Activated CD4-positive, alpha-beta T cell treated with anti-CD3 and anti-CD28 coated beads for 1 hour (primary cell): ENCODE measurements at places on chromosomes 12 and 14.

DNA sequence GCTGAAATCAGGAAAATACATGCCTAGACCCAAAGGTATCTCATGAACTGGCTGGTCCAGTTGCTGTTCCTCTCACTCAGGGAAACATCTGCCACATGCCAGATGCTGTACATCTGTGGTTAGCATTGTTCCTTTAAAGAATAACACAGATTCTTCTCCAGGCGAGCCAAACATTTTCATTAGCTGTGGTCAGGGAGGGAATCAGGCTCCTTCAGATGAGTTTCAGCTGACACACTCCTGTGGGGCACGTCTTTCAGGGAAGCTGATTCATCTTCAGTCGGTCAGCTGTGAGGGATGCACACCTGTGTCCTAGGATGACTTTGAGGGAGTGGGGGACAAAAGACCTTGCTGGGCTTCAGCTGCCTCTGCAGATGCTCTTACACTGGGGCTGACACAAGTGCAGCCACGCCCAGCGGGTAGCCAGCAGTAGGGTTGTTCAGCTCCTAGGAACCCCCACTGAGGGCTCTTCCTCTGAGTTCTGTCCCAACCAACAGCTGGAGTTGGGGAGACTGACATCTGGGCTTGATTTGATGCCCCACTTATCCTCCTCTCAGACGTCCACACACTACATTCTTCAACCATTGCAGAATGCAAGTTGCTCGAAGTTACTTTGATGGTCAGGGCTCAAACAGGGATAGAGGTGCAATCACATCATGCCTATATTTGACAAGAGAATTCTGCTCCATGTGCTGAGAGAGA, 155.0 kb downstream of the NUAK1 start:
- DNase-seq, result no peak

DNA sequence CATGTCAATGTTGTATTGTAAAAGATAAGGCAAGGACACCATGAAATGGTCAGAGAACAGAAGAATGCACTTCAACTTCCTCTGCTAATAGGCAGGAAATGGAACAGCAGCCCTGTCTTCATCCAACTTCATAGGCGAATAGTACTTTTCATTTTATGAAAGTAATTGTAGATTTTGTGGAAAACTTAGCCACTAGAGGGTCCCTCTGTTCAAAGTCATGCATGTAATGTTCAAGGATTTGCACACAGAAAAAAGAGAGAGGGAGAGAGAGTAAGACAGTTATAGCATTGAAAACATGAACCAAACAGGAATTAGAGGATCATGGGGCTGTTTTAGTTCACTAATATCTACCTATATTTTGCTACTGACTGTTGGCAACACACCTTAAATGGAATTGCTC, 172.2 kb downstream of the FLRT2 start:
- no peak for DNase-seq

GRCh38 chr12:90938451-90938850, 16.5 kb downstream of the CCER1 start:
- DNase-seq, result no peak

DNA sequence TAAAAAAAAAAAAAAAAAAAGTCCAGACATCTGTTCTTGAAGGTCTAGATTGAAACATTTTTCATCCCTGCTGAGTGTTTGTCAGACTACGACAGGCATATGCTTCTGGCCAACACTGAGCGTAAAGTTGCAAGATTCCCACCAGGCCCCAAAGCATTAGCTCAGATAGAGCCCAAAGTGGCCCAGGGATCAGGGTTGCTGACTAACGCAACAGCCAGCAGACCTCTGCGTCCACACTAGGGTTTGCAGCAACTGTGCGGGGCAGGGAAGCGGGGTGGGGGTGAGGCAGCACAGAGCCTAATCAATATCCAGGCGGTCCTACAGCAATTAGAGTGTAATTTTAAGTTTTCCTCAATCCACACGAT, 55.7 kb downstream of the SSH1 start:
- no peak for DNase-seq

GRCh38 chr14:91456283-91456682, 38.7 kb upstream of the CCDC88C start:
- DNase-seq, result no peak

GRCh38 chr14:79742142-79742541, 469.2 kb downstream of the DIO2 start:
- DNase-seq, result no peak

- DNase-seq, result no peak
Observed at GRCh38 chr12:76024942-76025600, 6.5 kb downstream of the PHLDA1 start.

DNA sequence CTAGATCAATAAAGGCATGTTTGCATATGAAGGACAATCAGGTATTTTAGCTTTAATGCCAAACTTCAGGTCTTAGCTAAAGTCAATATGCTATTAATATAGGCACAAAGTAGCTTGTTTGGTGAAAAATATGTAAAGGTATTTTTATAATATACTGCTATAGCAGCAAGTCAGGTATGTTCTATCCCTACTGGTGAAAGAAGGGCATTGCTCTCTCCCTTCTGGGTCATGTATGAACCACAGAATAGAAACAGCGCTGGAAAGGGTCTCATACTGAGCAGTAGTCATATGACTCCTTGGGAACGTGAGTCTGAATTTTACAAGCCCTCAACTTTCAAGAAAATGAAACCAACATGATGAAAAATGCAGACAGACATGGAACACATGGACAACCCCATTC, 314.6 kb downstream of the GRIN2B start:
- DNase-seq, result no peak

- no peak for DNase-seq
Observed at GRCh38 chr12:69388371-69388770, 28.8 kb downstream of the YEATS4 start.

DNA sequence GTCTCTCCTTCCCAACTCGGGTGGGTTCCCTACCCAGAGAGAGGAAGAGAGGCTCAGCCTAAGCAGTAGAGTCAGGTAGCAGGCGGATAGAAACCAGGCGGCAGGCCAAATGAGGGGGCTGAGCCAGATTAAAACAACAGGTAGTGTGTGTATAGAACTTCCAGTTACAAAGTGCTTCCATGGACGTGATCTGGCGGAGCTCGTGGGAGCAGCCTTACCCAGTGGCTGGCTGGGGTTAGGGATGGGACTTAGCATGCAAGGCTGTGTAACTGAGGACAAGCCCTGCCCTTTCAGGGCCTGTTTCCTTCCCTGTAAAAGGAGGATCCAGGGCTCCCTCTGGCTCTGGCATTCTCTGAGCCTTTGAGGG, 8.3 kb downstream of the KRT80 start:
- no peak for DNase-seq

DNA sequence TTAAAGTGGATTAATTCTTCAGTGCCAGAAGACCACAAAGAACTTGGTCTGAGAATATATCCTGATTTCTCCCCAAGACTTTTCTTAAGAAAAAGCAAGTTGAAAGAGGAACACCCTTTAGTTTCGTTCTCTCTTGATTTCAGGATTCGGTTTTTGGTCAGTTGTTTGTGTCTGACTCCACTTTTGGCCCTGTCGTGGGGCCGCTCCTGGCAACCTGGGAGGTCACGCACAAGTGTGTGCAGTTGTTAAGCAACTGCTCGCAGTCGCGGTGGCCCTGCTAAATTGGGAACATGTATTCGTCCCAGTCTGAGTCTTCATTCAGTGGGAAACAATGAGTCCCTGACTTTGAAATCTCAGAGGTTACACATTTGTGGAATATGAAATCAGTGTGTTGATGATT, 68.7 kb downstream of the RGS6 start:
- DNase-seq, result no peak

- DNase-seq, result no peak
Observed at GRCh38 chr14:34642595-34642994, 12.6 kb upstream of the SNX6 start.

DNA sequence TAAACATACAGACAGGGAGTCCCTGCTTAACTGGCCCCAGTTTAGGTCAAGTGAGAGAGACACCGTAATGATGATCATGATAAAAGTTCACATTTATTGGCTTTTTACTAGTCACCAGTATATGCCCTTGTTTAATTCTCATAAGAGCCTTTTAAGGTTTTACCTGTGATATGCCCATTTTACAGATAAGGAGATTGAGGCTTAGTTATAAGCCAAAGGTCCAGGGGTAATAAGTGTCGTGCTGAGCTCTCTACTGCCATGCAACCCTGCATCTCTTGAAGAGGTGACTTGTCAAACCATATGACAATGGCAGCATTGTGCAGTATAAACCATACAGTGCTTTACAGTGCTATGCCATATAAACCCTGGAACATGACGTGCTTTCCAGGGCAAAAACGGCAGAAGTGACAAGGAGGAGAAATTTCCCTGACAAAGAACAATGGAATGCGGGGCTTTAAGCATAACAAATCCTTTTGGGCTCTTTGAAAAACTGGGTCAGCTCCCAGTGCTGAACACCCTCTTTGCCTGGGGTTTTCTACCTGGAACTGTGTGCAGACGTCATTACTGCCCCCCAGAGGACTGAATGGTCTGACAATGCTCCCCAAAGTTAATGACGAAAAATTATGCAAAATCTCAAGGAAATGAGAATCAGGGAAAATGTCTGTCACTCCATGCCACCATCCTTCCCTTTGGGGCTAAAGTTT, 59.7 kb upstream of the C14orf132 start:
- DNase-seq, result no peak

DNA sequence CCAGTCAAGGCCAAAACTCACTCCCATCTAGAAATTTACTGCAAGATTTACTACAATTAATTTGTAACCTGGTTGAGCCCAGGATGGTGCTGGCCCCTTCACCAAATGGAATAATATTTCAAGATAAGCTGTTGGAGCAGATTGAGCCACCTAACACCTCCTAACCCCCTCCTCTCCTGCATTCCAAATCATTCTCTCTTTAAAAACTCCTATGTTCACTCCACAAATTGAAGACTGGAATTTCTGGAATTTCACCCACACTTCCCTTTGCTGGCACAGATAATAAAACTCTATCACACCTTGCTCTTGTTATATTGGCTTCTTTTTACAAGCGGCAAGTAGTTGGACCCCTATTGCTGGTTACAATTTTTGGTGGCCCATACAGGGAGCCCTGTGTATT, 41.7 kb downstream of the MIS18BP1 start:
- no peak for DNase-seq

- DNase-seq, result no peak
Observed at GRCh38 chr12:64681200-64682052, 71.1 kb downstream of the RASSF3 start.

- DNase-seq, result no peak
Observed at GRCh38 chr14:104891664-104892530, 26.8 kb downstream of the CEP170B start.

- no peak for DNase-seq
Observed at GRCh38 chr12:108985750-108986149, 35.1 kb downstream of the SVOP start.

DNA sequence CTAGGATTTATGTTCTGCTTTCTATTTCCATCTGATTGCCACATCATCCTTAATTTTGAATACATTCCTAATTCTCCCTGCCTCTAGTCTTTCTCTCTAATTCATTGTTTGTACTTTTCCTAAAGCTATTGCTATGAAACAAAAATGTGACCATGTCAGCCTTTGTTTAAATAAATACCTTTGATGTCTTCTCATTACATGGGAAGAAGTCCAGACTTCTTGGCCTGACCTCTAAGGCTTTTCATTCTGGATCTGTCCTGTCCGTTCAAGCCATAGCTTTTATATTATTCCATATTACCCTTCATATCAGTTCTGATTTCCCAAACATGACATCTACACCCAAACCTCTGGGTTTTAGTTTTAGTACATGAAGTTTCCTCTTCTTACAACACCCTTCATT, 91.4 kb downstream of the CDK17 start:
- no peak for DNase-seq

DNA sequence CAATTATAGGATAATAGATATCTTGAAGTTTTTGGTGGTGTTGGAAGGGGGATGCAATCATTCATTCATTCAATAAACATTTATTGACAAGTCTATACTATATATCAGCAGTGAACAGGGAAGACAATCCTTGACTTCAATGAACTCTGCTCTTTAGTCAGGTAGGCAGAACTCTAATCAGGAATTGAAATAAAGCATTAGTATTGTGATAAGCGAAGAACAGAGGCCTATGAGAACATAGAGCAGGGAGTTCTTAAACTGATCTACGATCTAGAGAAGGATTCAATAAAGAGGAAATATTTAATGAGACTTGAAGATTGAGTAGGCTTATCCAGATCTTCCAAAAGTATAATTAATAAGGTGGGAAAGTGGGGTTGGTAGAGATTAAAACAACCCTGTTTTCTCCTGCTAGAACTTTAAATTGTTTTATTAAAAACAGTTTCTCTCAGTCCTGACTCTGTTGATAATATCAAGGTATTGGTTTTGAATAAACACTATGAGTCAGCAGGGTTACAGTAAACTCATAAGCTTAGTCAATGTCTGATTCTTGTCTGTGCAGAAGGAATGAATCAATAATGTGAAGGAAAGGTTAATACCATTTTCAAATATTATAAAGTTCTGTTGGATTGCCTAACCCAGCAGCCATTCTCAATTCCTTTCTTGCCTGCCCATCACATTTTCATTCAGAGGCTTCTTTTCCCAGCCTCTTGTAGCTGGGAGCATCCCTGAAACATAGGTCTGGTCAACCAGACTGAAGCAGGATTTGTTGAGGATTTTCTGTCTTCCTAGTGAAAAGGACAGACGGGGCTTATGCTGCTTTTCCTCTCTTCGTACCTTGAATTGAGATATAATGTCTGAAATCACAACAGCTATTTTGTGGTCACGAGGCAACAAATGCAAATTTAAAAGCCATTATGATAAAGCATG, 38.9 kb upstream of the KTN1 start:
- DNase-seq, result no peak

DNA sequence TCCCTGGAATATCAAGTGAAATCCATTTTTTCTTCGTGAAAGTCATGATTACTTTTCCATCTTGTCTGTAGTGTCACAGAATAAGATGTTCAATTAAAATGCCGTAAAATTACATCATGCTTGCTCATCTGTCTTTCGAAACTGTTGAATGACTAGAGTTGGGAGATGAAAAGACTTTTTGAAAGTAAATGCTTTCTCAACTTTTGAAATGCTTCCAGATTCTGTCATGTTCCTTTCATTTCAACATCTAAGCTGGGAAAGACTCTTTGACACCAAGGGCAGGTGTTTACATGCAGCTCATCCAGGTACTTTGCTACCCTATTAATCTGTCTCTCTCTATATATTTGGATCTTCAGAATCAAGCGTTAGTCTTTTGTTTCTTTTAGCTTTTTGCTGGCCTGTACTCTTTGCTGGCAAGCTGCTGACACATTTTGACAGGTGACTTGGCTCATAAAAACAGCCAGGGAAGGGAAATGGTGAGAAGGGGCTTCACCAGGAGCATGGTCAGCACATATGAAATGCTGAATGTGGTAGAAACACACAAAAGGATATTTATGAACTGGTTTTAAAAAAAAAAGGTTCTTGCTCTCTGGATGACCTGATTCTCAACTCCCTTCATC, 77.0 kb upstream of the METAP2 start:
- no peak for DNase-seq

- DNase-seq, result no peak
Observed at GRCh38 chr12:12979731-12980259, 20.3 kb downstream of the HEBP1 start.

DNA sequence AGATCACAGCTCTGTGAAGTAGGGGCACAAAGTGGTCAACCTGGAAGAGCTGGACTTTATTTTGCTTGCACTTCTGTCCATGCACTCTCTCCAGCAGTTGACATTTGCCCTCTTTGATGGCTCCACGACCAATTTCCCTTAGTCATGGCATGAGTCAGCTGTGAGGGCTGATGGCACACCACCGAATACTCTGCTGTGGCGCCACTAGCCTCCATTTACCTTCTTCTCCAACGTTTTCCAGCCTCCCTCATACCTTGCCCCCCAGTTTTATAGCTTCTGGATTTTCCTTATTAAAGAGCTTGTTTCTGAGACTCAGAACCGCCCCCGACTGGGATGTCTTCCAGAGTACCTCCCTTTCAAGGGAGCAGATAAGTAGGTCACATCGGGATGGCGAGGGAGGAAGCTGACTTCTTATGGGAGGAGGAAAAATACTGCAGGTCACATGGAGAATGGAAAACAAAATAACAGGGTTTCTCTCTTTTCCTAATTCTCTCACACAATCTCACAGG, 17.6 kb downstream of the NINJ2 start:
- DNase-seq, result no peak
